ENCODE measurements at places on chromosomes 3 and 15.

- DNase-seq, result no peak
Observed at GRCh38 chr3:118863731-118864322, 170.8 kb downstream of the IGSF11 start.

- no peak for DNase-seq
Observed at GRCh38 chr15:65076486-65077290, at the start of gene KBTBD13. TSS of gene KBTBD13 (plus strand) at chr15:65076746. CDS start at chr15:65076816, 70 bp downstream.

GRCh38 chr15:68201153-68201878 is 3.8 kb downstream of the CALML4 start:
- DNase-seq, result no peak

DNA sequence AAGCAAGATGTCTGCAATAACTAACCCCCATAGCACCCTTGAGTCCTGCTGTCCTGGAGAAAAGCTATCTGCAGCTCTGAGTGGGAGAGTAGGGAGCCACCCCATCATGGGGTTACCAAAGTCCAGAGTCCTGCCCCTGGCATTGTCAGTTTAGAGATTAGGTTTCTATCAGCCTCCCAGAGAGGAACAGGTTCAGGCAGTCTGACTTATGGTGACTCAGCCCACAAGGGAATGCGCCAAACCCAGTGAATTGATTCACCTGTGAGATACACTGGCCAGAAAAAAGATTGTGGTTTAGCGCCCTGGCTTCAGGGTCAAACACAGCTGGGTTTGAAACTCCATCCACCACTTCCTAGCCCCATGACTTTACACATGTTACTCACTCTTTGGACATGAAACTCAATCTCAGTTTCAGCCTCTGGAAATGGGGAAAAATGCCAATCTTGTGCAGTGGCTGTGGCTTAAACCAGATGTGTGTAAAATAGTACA is 263.6 kb upstream of the HES1 start:
- DNase-seq, result no peak

DNA sequence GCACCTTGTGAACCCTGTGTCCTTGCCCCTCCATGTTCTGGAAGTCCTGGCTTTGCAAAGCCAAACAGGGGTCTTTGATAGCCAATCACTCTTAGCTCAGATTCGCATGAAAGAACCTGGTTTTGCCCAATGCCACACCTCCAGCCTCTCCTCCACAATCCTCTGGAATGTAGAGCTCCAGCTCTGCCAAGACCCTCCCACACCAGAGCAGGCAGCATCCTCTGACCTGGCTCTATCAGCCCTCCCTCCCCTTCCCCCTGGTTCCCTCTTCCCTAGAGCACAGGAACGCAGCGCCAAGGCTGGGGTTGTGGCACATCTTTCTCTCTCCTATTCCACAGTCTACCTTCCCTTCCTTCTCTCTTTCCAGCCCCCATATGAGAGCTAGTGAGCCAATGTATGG is 133.3 kb downstream of the RPLP1 start:
- DNase-seq, result no peak
